ENCODE measurements at places on chromosomes 3 and 15. TPM values are rescaled to one million over a fixed set of nuclear protein-coding genes. Genes with fewer than 3 reads are reported as not detected.
A peak's percentile ranks its signal among the peaks of the same experiment; 100 is the strongest.

Gene GOLGA8M
- total RNA-seq = 2.7 TPM

DNA sequence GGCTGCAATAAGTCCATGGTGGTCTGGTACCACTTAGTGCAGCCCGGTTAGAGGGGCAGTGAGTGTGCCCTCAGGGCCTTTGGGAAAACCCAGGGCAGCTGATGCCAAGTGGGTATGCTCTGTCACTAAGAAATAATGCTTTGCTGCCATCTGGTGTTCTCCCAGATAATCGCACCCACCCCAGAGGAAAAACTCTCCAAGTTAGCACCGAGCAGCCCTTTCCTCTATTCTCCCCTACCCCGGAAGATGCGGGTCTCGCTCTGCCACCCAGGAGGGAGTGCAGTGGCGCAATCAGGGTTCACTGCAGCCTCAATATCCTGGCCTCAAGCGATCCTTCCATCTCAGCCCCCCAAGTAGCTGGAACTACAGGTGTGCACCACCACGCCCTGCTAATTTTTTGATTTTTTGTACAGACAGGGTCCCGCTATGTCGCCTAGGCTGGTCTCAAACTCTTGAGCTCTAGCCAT is 21.3 kb upstream of the DAPK2 start:
- DNase-seq = peak; percentile 76

DNA sequence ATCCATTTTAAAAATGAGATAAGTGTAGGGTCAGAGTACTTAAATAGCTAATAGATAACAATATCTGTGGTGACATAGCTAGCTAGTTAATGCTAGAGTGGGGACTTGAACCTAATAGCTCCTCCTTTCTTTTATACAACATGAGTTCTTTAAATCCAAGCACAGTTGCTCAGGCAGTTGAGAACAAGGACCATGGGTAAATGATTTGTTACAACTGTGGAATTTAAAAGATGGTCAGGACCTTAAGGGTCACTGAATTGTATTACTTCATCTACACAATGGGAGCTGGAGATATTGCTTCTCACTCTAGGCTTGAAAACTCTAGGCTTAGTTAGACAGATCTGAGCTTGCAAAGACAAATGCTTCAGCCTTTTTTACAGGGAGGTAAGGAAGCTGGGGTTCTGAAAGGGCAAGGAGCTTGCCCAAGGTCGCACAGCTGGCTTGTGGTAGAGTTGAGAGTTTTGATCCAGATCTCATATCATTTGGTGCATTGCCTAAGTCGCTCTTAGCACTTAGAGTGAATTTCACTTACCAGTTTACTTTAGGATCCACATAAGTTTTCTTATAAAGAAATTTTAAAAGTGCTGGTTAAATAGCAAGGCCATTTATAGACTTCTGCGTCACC is 90.2 kb downstream of the EDEM1 start:
- no peak for DNase-seq

GRCh38 chr15:46918462-46919140 is 798.7 kb upstream of the SEMA6D start:
- no peak for DNase-seq

- no peak for DNase-seq
Measured at GRCh38 chr15:65460741-65461347, 38.1 kb upstream of the IGDCC4 start.

- no peak for DNase-seq
Measured at GRCh38 chr3:193777524-193777923, 184.5 kb downstream of the OPA1 start.

GRCh38 chr3:117936159-117936558 is 1098.5 kb downstream of the IGSF11 start:
- DNase-seq = no peak

- no peak for DNase-seq
Measured at GRCh38 chr15:63668601-63669000, 71.4 kb downstream of the FBXL22 start.

- DNase-seq = no peak
Measured at GRCh38 chr3:193984876-193985275, 151.1 kb upstream of the HES1 start.

DNA sequence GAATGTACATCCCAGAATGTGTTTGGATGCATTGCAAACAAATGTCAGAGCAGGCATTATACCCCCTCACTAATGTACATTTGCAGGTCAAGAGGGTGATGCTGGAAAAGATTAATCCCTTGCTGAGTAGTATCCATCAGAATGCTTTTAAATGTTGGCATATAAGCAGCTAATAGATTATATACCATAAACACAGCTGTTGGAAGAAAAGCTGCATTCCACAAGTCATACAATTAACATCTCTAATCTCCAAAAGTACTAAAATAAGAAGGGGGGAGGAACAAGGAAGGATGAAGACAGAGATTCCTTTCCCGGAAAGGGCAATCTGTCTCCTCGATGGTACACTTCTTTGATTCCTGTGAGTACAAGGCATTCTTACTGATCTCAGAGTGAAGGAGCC is 445.7 kb upstream of the CDIN1 start:
- no peak for DNase-seq

All from spleen (tissue), 13 donors.